CD4-positive, alpha-beta T cell treated with Interferon alpha-2 for 1 hour (primary cell): ENCODE measurements at places on chromosomes 3 and 15.

GRCh38 chr3:79012946-79013362 lies 754.8 kb downstream of the ROBO1 start:
- no peak for DNase-seq

DNA sequence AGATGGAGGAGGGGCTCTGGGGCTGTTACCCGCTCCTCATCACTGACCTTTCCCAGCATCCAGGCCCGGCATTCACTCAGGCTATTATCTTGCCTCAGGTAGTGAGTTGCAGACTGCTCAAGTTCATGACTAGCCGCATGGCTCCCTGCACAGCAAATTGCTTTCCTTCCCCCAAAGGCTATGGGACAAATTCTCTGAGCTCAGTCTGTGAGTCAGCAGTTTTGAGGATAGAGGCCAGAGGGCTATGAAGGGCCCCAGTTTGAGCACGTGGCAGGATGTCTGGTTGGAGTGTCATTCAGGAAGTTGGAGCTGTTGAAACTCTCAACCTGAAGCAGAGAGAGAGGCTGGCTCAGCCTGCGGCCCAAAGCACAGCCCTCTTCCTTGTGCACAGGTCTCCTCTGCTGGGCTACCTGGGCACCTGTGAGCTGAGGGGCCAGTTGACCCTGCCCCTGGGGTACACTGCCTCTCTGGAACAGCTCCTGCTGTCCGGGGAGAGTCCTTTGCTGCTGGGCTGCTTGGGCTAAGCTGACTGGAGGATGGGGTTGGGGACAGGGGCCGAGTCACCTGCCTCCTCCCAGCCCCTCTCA lies 7.9 kb downstream of the FAH start:
- peak; percentile 64 for DNase-seq

DNA sequence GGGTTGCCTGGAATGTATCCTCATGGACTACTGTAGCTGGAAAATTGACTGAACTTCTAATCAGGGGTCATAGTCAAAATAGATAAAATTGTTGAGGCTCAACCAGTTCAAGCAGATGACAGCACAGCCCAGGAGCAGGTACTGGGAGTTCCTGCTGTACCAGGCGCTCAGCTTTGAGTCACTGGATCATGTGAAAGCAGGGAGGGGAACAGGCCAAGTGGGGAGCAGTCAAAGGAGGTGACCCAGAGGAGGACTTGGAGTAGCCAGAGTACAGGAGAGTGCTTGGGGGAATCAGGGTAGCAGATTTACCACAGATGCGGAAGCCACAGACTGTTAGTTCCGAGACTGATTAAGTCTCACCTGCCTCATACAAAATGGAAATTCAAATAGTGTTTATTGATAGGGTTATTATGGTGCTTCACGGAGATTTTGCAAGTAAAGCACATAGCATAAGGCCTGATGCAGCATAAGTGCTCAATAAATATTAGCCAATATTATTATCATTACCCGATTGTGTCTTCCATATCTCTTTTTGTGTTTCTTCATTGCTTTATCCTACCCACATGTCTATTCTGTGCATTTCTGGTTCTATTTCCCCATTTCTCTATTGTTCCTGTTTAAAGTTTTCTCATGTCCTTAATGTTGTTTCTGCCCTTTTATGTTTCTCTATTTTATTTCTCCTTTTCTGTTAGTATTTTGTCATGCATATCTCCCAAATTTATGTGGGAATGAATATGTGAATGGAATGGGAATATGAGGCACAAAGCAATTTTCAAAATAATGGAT lies 369.2 kb upstream of the MCTP2 start:
- DNase-seq = no peak

- DNase-seq = no peak
Measured at GRCh38 chr3:127821394-127821793, 921 bp downstream of the MGLL start.

DNA sequence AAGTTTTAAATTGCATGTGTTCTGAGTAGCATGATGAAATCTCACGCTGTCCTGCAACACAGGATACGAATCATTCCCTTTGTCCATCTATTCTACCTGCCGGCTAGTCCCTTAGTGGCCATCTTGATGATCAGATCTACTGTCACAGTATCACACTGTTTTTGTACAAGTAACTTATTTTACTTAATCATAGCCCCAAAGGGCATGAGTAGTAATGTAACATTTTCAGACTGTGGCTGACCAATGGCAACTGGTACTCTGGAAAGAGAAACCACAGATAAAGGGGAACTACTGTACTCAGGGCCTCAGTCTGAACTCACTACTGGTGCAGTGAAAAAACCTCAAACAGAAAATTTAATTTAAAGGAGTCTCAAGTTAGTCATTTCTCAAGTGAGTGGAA lies 127.3 kb upstream of the MRPL3 start:
- no peak for DNase-seq

DNA sequence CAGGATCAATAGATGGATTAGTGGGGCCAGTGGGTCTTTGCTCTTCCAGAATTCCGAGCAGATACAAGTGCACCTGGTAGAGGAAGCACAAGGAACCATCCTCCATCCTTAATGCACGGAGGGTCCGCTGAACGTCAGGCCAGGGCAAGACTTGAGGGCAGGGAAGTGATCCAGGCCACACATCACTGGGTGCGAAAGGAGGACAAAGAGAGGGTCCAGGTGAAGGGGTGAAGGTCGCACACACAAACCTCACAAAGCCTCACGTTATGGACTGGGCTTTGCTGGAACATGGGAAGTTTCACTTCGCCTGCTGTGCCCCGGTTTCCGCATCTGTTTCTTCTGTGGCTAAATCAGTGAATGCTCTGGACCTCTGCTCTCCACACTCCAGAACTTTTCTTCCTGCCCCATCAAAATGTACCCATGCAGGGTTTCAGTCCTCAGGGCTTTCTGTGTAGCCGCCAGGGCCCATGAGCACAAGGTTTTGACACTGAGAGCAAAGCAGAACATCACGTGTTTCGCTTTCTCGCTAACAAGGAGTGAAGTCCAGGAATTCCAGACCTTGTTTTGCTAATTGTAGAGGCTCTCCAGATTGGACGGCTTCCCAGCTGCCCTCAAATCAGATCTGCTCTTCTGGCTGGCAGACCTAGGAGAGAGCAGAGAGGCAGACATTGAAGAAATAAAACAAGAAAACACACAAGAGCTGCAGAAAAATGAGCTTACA lies 56.3 kb downstream of the KLF15 start:
- DNase-seq = no peak

DNA sequence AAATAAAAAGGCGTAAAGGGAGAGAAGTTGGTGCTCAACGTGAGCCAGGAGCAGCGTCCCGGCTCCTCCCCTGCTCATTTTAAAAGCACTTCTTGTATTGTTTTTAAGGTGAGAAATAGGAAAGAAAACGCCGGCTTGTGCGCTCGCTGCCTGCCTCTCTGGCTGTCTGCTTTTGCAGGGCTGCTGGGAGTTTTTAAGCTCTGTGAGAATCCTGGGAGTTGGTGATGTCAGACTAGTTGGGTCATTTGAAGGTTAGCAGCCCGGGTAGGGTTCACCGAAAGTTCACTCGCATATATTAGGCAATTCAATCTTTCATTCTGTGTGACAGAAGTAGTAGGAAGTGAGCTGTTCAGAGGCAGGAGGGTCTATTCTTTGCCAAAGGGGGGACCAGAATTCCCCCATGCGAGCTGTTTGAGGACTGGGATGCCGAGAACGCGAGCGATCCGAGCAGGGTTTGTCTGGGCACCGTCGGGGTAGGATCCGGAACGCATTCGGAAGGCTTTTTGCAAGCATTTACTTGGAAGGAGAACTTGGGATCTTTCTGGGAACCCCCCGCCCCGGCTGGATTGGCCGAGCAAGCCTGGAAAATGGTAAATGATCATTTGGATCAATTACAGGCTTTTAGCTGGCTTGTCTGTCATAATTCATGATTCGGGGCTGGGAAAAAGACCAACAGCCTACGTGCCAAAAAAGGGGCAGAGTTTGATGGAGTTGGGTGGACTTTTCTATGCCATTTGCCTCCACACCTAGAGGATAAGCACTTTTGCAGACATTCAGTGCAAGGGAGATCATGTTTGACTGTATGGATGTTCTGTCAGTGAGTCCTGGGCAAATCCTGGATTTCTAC lies at the start of gene RARB:
Gene RARB, plus strand, starts transcription at position 322 of the 847 bp plus-strand sequence. Its CDS starts 469 bp downstream, at position 791.
- no peak for DNase-seq

DNA sequence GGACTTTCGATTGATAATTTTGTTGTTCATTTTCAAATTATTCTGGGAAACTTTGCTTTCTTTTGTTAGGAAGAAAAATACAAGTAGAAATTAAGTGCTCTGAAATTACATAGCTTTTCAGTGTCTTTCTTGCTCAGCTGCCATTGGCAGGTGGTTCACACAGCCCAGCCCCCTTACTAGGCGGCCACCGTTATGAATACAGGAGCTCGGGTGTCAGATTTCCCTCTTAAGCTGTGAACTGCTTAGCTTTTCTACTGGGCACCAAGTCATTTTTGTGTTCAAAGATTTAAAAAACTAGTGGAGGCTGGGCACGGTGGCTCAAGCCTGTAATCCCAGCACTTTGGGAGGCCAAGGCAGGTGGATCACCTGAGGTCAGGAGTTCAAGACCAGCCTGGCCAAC lies 55.2 kb downstream of the HMG20A start:
- no peak for DNase-seq

DNA sequence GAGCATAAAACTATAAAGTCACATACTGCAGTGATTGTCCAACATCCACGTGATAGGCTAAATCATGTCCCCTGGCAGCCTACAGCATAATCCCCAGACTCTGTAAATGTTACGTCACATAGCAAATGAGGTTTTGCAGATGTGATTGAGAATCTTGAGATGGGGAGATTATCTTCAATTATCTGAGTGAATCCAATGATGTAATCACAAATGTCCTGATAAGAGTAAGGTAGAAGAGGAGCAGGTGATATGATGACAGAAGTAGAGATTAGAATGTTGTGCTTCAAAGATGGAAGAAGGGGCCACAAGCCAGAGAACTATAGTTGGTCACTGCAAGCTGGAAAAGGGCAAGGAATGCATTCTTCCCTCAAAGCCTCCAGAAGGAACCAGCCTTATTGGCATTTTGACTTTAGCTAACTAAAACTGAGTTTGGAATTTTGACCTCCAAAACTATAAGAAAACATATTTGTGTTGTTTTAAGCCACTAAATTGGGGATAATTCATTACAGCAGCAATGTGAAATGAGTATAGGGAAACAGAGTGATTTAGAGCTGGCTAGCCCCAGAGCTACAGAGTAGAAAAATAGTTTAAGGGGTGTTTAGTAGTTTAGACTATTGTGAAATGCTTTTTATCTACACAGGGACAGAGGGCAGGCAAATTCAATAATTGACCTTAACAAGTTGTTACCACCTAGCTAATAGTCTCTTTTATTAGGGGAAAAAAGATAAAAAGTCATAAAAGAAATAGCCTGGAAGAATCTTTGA lies 15.2 kb downstream of the SLC2A2 start:
- DNase-seq = no peak

- DNase-seq = no peak
Measured at GRCh38 chr15:35616498-35617271, 70.7 kb upstream of the DPH6 start.

- no peak for DNase-seq
Measured at GRCh38 chr3:134351427-134351826, 22.8 kb downstream of the AMOTL2 start.

- DNase-seq = no peak
Measured at GRCh38 chr3:120766576-120766975, 24.0 kb downstream of the GTF2E1 start.

DNA sequence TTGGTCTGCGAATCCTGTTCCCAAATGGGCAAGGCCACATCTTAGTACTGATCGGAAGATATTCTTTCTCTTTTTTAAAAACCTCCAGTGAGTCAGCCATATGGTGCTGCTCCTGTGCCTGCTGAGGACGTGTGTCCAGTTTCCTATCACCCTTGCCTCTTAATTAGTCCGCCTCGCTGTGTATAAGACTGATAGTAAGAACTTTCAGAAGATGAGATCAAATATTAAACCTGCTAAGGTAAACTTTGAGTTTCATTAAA lies 612 bp downstream of the UBA5 start:
- no peak for DNase-seq

GRCh38 chr3:129233538-129233937 lies 15.9 kb upstream of the COPG1 start:
- peak; percentile 38 for DNase-seq

GRCh38 chr3:49902511-49903345 lies 945 bp downstream of the MST1R start:
- no peak for DNase-seq

DNA sequence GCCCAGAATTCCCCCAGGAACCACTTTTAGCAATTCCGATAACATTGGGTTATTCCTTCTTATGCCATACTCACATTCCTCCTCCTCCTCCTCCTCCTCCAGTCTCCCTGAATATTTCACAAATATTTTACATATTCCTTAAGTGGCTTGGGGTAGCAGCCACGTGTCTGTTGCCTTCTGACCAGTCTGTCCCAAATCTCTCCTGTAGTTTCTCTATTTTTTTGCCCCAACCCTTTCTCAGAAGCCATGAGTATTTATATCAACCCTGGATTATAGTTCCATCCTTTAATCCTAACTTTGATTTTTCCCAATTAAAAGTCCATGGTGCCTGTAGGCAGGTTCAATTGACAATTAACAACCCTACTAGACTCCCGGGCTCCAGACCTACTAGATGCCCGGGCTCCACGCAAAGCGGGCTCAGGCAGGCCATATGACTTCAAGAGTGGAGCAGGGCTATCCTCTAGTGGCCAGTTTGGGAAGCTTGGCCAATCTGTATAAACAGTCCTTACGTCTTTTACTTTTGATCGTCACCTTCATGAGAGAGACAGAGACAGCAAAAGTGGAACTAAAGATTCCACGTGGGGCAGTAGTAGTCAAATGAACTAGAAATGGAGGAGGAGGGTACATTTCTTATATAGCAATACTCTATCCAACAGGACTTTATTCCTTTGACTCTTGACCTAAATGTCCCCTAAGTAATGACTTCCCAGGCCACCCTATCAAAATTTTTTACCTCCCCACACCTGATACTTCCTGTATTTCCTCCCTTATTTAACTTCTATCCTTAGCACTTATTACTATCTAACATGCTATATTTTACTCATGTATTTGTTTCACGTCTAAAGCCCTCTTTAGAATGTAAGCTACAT lies 69.7 kb downstream of the USF3 start:
- peak; percentile 23 for DNase-seq

DNA sequence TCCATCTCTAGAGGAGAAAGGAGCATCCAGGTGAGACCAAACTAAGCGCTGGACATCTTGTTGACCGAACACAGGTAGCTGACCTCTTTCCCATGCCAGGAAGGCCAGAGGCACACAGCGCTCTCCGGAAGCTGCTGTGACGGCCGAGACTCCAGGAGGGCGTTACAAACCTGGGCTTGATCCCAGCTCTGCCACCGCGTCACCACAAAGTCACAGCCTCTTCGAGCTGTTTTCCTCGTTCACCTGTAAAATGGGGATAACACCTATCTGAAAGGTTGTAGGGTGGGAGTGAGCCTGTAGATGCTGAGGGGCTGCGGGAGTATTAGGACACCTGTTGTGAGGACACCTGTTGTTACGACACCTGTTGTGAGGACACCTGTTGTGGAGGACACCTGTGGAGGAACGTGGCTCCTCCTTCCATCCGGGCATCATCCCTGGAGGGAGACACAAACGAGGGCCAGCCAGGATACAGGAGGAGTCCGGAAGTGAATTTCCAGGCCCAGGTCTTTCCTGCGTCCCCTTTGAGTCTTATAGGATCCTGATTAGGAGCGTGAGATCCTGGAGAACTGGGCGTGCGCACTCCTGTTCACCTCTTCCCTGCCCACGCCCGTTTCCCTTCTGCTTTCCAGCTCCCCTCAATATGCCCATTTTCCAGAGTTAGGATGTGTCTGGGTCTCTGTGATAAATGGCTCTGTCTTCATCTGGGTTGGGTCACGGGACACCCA lies 2.3 kb upstream of the MUC4 start:
- no peak for DNase-seq
